Uterus (tissue), 4 donors: ENCODE measurements at places on chromosomes 2 and 18. TPM values are rescaled to one million over a fixed set of nuclear protein-coding genes. Genes with fewer than 3 reads are reported as not detected.

- DNase-seq = no peak
Observed at GRCh38 chr2:233799087-233799665, 21.0 kb downstream of the MROH2A start.

DNA sequence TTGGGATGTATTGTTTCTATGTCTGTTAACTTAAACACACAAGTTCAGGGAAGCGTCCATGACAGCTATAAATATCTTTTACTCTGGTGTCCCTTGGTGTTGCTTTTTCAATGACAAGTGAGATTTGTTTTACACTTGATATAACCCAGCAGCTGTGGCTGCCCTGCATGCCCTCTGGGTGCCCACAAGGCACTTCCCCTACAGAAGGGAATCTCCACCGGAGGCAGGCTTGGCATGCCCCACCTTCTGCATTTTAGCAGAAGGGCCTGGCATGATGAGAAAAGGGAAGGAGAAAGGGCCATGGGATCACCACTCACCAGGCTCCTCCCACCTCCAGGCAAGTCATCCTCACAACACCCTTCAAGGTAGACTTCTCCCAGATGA is 68.7 kb downstream of the TMEM247 start:
- DNase-seq = no peak

Gene RFTN2
- total RNA-seq = 5.9 TPM

GRCh38 chr18:75530118-75530517 is 102.6 kb upstream of the SMIM21 start:
- DNase-seq = no peak

GRCh38 chr2:20618468-20618885 is 32.4 kb downstream of the HS1BP3 start:
- peak; percentile 76 for DNase-seq

GRCh38 chr2:104866883-104867812 is 13.2 kb downstream of the POU3F3 start:
- no peak for DNase-seq

Gene PAIP2B
- 11.2 TPM for total RNA-seq

DNA sequence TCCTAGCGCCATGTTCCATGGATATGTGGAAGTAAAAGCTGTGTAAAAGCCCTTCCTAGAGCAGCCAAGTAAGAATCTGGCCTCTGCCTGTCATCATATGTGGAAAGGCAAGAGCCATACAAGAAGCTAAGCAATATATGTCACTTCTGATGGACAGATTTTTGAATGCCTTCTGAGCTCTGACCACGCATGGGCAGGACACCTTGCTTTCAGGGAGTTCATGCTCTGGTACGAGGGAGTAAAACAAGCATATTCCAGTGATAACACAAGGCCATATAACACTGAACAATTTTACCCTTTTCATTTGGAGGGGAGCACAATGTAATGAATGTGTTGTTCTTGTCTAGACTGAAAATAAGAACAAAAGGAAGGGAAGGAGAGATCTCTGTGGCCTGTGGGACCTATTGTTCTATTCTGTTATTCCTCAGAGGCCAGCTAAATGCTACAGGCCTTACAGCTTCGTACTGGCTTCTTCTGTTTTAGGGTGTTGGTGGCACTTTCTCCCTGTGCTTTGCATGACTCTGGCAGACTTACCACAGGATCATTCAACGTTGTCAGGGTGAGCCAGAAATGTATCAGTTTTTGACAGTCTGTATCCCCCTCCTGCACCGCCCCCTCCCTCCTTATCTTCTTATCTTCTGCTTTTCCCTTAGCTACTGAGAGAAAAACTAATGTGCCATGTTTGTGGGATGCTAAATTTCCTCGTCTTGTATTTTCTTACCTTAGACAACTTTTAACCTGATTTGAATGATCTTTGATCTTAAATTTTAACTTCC is 99.5 kb downstream of the MAP4K4 start:
- DNase-seq = no peak

DNA sequence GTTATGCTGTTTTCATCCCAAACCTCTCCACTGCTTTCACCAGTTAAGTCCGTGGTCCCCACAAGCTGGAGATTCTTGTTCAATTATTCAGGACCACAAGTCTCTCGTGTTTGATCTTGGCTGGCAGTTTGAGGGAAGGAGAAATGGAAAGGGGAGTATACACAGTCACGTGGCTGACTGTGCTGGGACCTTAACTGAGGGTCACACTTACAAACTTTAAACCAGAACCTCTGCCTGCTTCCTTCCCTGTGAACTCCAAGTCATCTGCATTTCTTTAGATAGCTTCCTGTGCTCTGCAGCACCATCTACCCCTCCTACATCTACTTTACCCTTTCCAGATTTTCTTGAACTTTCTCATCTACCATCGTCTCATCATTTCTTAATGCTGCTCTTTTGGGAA is 91.7 kb downstream of the ARHGEF4 start:
- no peak for DNase-seq

DNA sequence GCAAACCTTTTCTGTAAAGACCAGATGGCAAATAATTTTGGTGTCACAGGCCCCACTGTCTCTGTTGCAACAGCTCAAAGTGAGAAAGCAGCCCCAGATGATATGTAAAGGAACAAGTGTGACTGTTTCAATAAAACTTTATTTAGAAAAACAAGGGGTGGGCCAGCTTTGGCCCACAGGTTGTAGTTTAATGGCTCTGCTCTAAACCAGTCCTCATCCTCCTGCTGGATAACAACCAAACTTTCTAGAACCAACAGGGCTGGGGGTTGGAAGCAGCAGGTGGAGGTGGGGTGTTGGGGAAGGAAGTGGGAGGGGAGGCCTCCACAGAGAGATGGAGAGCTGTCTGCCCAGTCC is 28.8 kb upstream of the INHBB start:
- DNase-seq = no peak

Gene ARHGAP15
- 0.88 TPM for total RNA-seq

GRCh38 chr18:61554946-61555361 is 221.7 kb downstream of the CDH20 start:
- no peak for DNase-seq

Gene TTN
- 10.0 TPM for total RNA-seq

Gene TBR1
- not detected for total RNA-seq

DNA sequence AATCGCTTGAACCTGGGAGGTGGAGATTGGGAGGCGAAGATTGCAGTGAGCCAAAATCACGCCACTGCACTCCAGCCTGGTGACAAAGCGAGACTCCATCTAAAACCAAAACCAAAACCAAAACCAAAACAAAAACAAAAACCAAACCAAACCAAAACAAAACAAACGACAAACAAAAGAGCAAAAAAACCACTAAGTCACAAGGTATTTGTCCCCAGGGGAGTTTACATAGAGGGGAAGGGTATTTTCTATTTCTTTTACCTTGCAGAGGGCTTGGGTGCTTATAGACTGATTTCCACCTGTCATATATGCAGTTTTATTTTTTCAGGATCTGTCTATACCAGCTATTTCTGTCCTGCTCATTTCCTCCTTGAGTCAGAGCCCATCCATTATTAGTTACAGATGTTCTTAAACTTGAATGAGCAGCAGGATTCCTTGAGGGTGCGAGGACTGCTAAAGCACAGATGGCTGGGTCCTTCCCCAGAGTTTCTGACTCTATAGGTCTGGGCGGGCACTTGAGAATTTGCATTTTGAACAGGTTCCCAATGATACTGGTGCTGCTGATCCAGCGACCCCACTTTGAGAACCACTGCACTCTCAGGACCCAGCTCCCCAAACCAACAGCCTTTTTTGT is 102.2 kb upstream of the UXS1 start:
- DNase-seq = no peak

DNA sequence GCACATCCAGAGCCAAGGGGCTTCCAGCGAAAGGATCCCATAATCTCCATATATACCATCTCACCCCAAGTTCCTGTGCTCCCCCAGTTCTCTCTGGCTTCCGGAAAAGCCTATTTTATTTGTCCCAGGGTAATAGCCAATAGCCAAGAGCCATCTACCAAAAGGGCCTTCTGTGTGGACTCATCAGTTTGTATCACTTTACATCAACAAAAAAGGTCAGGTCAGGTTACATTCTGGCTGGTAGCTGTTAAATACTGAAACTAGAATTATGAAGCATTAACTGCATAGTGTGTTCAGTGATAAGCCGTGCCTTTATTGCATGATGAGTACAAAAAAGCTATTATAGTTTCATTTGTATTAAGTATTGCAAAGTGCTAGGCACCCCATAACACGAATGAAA is 223.7 kb downstream of the IRS1 start:
- DNase-seq = no peak

DNA sequence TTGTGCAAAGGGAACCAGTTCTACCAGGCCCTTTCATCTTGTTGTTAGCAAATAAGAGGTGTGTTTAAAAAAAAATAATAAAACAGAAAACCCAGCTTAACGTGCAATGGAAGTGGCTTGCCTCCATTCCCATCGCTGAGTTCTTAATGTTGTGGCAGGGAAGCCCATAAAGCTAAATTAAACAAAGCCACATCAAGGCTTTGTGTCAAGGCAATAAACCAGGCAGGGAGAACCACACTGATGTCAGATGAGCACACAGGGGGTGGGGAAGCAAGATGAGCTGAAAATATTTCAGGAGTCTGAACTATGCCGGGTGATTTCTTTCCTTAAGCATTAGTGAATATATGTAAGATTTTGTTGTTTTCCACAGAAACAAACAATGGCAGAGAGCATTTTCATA is 73.5 kb downstream of the PHLPP1 start:
- DNase-seq = no peak

GRCh38 chr2:169978402-169979017 is 151.3 kb downstream of the UBR3 start:
- no peak for DNase-seq

DNA sequence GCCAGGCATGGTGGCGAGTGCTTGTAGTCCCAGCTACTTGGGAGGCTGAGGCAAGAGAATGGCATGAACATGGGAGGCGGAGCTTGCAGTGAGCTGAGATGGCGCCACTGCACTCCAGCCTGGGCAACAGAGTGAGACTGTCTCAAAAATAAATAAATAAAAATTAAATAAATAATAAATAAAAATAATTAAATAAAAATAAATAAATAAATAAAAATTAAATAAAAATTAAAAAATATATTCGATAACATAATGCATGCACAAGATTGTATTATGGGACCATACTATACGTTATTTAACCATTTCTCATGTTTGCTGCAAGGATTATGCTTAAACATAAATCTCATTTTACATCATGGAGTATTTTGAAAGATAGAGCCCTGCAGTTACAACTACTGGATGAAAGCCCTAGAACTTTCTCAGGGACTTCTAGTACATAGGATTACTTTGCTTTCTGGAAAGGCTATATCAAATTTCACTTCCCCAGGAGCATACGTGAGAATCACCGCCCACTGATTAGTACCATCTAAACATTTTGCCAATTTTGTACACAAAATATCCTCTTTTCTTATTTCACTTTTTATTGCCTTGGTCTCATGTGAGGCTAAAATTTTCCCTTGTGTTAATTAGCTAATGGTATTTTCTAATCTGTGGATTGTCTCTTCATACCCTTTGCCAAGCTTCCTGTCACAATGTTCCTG is 234.3 kb upstream of the LYPD1 start:
- no peak for DNase-seq

GRCh38 chr2:60989259-60989658 is 28.3 kb upstream of the PEX13 start:
- DNase-seq = no peak

- no peak for DNase-seq
Observed at GRCh38 chr18:38909972-38910371, 1344.4 kb upstream of the CELF4 start.

Gene EPB41L3
- total RNA-seq = 111 TPM

Gene IFIH1
- total RNA-seq = 5.6 TPM

- no peak for DNase-seq
Observed at GRCh38 chr2:232959139-232959538, 53.9 kb downstream of the NGEF start.

Gene RIT2
- not detected for total RNA-seq

- no peak for DNase-seq
Observed at GRCh38 chr18:34660572-34660971, 49.5 kb upstream of the DTNA start.

DNA sequence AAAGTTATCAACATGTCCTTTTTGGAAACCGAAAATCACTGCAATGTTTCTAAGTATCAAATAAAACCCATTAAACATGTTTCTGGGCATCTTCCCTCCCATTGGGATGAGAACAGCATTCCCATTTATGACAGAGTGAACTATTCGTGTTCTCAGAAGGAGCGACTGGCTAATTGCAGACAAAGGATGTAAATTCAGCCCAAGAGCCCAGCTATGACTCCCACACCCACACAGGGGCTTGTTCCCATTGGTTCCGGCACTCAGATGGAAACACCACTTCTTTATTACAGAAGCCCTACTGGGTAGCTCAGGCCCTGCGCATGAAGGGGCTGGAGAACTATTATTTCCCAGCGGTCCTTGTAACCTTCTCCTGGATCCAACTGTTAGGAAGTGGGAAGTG is 16.6 kb upstream of the NPAS2 start:
- DNase-seq = no peak

DNA sequence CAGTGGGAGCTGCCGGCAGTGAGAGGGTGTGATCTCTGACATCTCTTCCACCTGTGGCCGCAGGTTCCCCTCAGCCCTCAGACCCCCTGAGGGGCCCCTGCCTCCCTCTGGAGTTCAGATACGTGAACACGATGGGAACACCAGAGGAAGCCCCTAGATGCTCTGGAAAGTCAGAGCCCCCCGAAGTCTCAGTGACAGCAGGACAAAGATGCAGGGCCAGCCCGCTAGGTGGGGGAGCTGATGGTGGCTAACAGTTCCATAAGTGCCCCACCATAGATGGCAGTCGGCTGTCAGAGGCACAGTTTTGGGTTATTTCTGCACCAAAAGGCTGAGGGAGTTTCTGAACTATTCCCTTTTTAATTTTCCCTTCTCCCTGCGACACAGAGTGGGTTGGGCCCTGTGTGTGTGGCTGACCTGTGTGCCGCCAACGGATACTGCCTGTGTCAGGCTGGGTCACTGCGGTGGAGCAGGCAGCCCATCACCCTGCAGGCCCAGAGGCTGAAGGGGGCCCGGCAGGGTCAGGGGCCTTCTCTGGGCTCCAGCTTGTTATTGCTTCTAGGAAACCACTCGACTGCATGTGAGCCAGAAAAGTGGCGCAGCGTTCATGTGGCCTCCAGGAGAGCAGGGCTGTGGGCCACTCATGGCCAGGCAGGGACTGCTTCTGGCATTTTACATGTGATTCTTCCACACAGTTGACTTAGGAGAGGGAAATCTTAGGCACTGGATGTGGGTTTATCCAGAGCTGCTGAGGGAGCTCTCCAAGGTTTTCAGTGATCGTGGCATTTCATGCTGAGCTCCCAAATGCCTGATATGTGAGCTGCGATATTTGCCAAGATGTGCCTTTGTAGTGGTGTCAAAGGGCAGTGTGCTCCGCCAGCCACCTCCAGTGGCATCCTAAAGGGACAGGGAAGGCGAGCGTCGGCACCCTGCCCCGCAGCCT is 225.1 kb downstream of the SH3RF3 start:
- no peak for DNase-seq

Gene CHRNG
- not detected for total RNA-seq
